ENCODE measurements at places on chromosomes 12 and 14. TPM values are rescaled to one million over a fixed set of nuclear protein-coding genes. Genes with fewer than 3 reads are reported as not detected.

DNA sequence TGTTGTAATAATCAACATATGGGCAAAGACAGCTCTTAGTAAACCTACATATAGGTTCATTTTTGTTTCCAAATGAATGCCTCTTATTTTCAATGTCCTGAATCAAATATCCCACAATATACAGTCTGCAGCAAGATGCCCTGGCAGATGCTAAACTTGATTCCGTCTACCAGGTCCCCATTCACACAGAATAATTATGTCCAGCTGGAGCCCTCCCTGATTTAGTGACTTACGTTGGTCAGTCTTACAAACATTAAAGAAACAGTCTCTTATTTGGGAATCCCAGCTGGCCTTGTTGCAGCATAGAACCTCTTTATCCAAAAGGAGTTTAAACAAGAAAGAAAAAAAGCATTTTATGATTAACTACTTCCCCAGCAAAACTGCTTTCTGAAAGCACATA lies 82.7 kb upstream of the BMP4 start:
- peaks cover 6% of the 10 kb centered on the region for H3K27me3 ChIP-seq
- H3K27ac ChIP-seq, result no peak overlapping the region
- H3K36me3 ChIP-seq, result no peaks in the 10 kb centered on the region
- no peaks in the 10 kb centered on the region for H3K4me1 ChIP-seq

SOAT2 gene
- total RNA-seq, result 2.2 TPM

DNA sequence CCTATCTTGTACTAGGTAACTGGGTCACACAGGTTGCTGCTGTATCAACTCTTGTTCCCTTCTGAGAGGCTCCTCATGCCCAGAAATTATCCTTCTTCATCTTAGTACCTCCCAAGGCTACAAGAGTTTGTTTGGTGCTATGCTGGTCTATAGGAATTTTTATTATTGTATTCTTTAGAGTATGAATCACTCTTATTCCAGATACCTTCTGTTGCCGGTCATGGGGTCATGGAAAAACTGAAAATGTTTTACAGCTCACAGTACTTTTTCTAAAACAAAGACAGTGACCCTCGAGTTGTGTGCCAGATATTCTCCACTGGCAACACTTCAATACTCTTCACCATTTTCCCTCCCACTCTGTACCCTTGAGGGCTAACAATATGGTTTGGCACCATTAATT lies 1598.0 kb upstream of the TMEM132C start:
- H3K36me3 ChIP-seq, result no peaks in the 10 kb centered on the region
- no peaks in the 10 kb centered on the region for H3K4me1 ChIP-seq
- H3K27ac ChIP-seq, result no peak overlapping the region
- DNase-seq, result no peak
- H3K27me3 ChIP-seq, result no peaks in the 10 kb centered on the region
- H3K4me3 ChIP-seq, result no peak overlapping the region

GRCh38 chr12:24287963-24288362 lies 338.5 kb upstream of the SOX5 start:
- no peak overlapping the region for H3K4me3 ChIP-seq
- H3K27me3 ChIP-seq, result no peaks in the 10 kb centered on the region
- H3K4me1 ChIP-seq, result no peaks in the 10 kb centered on the region

GRCh38 chr12:109020796-109021380 lies at the start of gene SVOP:
SVOP (minus strand) TSS chr12:109021068; CDS start chr12:109020868, 200 bp downstream.
- DNase-seq, result peak; percentile 9
- peaks cover 7% of the 10 kb centered on the region for H3K4me1 ChIP-seq
- H3K27ac ChIP-seq, result no peak within 1 kb of the TSS

- H3K36me3 ChIP-seq, result no peaks in the 10 kb centered on the region
- DNase-seq, result no peak
- peaks cover 14% of the 10 kb centered on the region for H3K4me1 ChIP-seq
- H3K27ac ChIP-seq, result no peak overlapping the region
Measured at GRCh38 chr12:52081263-52081733, 1.8 kb downstream of the SMIM41 start.

DNA sequence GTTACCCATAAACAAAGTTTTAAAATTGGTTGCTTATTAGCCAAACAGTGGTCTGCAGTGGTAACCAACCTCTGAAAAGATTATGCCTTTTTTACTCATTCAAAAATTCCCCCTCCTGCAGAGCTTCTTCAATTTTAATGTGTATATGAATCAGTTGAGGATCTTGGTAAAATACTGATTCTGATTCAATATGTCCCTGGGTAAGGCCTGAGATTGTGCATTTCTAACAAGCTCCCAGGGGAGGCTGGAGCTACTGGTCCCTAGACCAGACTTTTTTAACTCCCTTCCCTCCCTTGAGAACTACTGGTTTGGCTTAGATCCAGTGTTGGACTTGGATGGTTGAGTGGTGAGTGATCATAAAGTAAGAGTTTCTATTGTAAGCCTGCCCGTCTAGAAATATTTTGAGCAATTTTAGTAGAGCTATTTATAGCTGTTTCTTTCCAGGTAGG lies 90.2 kb downstream of the FUT8 start:
- peaks cover 4% of the 10 kb centered on the region for H3K36me3 ChIP-seq
- no peak overlapping the region for H3K27ac ChIP-seq
- peak overlapping the region; percentile 44 for H3K4me3 ChIP-seq
- no peaks in the 10 kb centered on the region for H3K27me3 ChIP-seq
- no peak for DNase-seq
- peaks cover 44% of the 10 kb centered on the region for H3K4me1 ChIP-seq

GRCh38 chr14:102538602-102539543 lies 29.3 kb upstream of the ANKRD9 start:
- H3K36me3 ChIP-seq, result no peaks in the 10 kb centered on the region
- H3K27ac ChIP-seq, result no peak overlapping the region
- peaks cover 7% of the 10 kb centered on the region for H3K27me3 ChIP-seq
- no peak for DNase-seq

- no peaks in the 10 kb centered on the region for H3K36me3 ChIP-seq
- no peaks in the 10 kb centered on the region for H3K4me1 ChIP-seq
- H3K27ac ChIP-seq, result no peak overlapping the region
- no peak for DNase-seq
- no peak overlapping the region for H3K4me3 ChIP-seq
Measured at GRCh38 chr14:70045844-70046535, 142.8 kb downstream of the SLC8A3 start.

GRCh38 chr14:51630987-51631386 lies 20.7 kb upstream of the FRMD6 start:
- no peaks in the 10 kb centered on the region for H3K27me3 ChIP-seq
- no peaks in the 10 kb centered on the region for H3K36me3 ChIP-seq
- no peak overlapping the region for H3K4me3 ChIP-seq
- DNase-seq, result peak; percentile 10

GRCh38 chr14:24123424-24124417 lies 6.7 kb upstream of the FITM1 start:
- peaks cover 12% of the 10 kb centered on the region for H3K4me1 ChIP-seq
- no peak overlapping the region for H3K4me3 ChIP-seq
- no peaks in the 10 kb centered on the region for H3K27me3 ChIP-seq
- peaks cover 20% of the 10 kb centered on the region for H3K36me3 ChIP-seq
- DNase-seq, result no peak
- no peak overlapping the region for H3K27ac ChIP-seq

GRCh38 chr12:117404940-117405339 lies 43.5 kb upstream of the NOS1 start:
- no peaks in the 10 kb centered on the region for H3K36me3 ChIP-seq
- H3K27ac ChIP-seq, result no peak overlapping the region
- peaks cover 5% of the 10 kb centered on the region for H3K27me3 ChIP-seq
- no peak overlapping the region for H3K4me3 ChIP-seq

DNA sequence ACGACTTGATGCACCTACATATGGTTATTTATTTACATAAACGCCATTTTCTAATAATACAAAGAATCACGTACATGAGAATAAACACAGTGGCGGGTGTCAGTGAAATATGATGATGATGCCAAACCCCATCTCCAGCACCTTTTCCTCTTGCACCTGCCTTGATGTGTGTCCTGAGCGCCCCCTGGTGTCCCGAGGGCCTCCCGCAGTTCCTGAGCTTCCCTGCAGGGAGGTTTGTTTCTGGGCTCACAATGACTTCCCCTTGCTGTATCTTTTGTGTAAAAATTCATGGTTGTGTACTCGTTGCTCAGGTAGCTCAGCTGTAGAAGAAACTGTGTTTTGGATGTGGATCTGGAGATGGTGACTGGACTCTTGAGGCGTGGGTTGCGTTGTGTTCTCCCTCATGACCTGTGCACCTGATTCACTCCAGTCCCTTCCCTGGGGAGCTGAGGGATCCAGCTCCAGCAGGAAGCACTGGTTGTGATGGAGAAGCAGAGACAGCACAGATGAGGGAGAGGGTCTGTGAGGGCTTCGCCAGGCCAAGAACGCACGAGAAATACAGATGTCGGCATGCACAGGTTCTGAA lies 1037.8 kb downstream of the TMEM121 start:
- no peaks in the 10 kb centered on the region for H3K4me1 ChIP-seq
- H3K27ac ChIP-seq, result no peak overlapping the region
- DNase-seq, result peak; percentile 75

- peaks cover 3% of the 10 kb centered on the region for H3K36me3 ChIP-seq
- peaks cover 8% of the 10 kb centered on the region for H3K27me3 ChIP-seq
- H3K4me1 ChIP-seq, result no peaks in the 10 kb centered on the region
- no peak overlapping the region for H3K27ac ChIP-seq
- DNase-seq, result no peak
Measured at GRCh38 chr14:53011053-53011462, 60.2 kb upstream of the FERMT2 start.

- no peaks in the 10 kb centered on the region for H3K36me3 ChIP-seq
- H3K4me3 ChIP-seq, result no peak overlapping the region
- no peak overlapping the region for H3K27ac ChIP-seq
- no peaks in the 10 kb centered on the region for H3K27me3 ChIP-seq
- no peaks in the 10 kb centered on the region for H3K4me1 ChIP-seq
Measured at GRCh38 chr12:112711026-112711425, 80.5 kb upstream of the RPH3A start.

HOXC12 gene
- not detected for total RNA-seq
